Keratinocyte (primary cell): ENCODE measurements at places on chromosomes 16 and 17. TPM values are rescaled to one million over a fixed set of nuclear protein-coding genes. Genes with fewer than 3 reads are reported as not detected.

The PLEKHM1 gene
- 30.1 to 69.1 TPM (median 33.0 TPM) in 3 replicates for polyA plus RNA-seq

The CBX2 gene
- 1.7 to 2.3 TPM (median 1.8 TPM) in 3 replicates for polyA plus RNA-seq

The CCL5 gene
- 0.37 to 0.46 TPM (median 0.46 TPM) in 3 replicates for polyA plus RNA-seq

The LGALS9B gene
- 2.3 to 8.5 TPM (median 6.3 TPM) in 3 replicates for polyA plus RNA-seq

The FA2H gene
- 0.03 to 0.16 TPM (median 0.09 TPM) in 3 replicates for polyA plus RNA-seq

The TNFSF12 gene
- polyA plus RNA-seq = 0.39 to 1.5 TPM (median 1.0 TPM) in 3 replicates

GRCh38 chr16:3576211-3576610, 992 bp downstream of the NLRC3 start:
- no peak for DNase-seq

DNA sequence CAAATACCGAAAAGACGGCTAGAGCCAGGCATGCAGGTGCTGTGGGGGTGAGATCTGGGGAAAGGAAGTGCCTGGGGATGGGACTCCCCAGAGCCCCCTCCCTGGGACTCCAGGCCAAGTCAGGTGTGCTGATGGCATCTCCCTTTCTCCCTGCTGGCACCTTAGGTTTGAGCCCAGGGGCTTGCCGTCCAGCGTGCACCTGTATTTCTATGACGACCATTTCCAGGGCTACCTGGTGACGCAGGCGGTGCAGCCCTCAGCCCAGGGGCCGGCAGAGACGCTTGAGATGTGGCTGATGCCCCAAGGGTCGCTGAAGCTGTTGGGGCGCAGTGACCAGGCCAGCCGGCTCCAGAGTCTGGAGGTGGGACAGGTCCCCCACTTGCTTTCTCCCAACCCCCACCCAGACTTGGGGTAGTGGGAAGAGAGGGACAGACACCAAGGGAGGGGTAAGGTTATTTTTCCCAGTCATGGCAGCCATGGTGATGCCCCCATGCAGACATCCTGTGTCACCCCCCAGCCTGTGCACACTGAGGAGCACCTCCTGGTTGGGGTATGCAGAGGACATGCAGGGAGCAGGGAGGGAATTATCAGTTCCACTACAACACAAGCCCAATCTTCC, 11.1 kb downstream of the XYLT2 start:
- no peak for DNase-seq

DNA sequence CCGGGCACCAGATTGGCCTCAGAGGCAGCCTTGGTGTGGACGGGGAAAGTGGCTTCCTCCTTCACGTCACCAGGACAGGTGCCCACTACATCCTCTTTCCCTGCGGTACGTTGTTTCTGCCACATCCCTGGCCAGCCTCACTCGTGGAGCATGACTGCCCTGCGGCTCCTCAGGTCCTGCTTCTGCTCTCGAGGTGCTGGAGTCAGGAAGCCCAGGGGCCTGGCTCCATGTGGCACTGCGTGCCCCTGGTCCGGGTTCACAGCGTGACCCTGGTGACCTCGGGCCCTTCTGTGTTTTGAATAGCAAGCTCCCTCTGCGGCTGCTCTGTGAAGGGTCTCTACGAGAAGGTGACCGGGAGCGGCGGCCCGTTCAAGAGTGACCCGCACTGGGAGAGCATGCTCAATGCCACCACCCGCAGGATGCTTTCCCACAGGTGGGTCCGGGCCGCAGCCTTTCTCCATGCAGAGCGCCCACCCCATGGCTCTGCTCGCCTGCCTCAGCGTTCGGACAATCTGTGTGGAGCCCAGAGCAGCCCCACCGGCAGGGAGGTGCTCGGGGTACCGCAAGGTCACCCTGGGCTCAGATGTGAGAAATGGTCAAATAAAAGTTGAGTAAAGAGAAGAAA, 13.5 kb downstream of the RGS11 start:
- DNase-seq = no peak

GRCh38 chr16:67279296-67280089, at the start of gene PLEKHG4:
TSS of gene PLEKHG4 (plus strand) at chr16:67279532. CDS start at chr16:67280045, 513 bp downstream.
- no peak for DNase-seq

GRCh38 chr17:40157973-40158372, 17.6 kb downstream of the CASC3 start:
- no peak for DNase-seq

DNA sequence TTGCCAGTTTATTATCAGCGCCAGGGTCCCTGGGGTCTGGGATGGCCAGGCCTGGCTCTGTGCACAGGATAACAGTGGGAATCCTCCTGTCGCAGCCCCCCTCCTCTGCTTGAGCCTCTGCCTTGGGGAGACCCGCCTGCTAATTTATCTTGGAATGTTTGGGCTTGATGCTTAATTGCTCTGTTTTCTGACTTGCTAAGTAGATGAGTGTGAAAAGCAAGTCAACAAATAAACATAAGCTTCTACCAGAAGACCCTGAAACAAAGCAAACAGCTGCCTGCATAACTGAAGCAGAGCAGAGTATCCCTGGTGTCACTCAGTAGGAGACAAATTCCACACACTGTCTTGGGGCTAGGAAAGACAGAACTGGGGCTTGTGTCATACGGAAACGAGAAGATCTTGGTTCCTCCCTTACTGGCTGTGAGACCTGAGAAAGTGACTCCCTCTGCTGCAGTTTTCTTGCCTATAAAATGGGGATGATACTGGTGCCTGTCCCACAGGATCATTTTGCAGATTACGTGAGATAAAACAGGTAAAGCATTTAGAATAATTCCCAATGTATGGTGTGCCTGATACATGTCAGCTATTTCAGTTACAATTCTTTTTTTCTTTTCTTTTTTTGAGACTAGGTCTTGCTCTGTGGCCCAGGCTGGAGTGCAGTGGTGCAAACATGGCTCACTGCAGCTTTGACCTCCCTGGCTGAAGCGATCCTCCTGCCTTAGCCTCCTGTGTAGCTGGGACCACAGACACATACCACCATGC, 44.8 kb upstream of the IRX3 start:
- DNase-seq = no peak

DNA sequence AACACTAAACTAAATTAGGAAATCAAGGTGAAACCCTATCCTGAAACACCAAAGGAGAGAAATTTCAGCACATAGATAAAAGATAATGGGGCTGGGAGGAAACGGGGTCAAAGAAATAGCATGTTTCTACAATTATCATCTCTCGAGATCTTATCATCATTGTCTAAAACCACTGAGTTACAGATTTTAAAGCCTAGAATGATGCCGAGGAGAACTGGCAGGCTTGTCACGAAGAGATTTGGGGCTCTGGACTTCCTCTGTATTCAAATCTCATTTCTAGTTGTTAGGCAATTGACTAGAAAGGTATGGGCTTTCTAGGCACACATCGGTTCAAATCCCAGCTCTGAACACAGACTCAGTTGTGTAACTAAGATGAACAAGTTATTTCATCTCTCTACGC, 9.3 kb downstream of the PDZD9 start:
- no peak for DNase-seq

GRCh38 chr17:48004983-48005382, 32.6 kb downstream of the COPZ2 start:
- no peak for DNase-seq

- no peak for DNase-seq
Measured at GRCh38 chr17:17180141-17180603, 26.0 kb downstream of the PLD6 start.

GRCh38 chr16:1278477-1278876, 22.6 kb downstream of the TPSD1 start:
- no peak for DNase-seq

DNA sequence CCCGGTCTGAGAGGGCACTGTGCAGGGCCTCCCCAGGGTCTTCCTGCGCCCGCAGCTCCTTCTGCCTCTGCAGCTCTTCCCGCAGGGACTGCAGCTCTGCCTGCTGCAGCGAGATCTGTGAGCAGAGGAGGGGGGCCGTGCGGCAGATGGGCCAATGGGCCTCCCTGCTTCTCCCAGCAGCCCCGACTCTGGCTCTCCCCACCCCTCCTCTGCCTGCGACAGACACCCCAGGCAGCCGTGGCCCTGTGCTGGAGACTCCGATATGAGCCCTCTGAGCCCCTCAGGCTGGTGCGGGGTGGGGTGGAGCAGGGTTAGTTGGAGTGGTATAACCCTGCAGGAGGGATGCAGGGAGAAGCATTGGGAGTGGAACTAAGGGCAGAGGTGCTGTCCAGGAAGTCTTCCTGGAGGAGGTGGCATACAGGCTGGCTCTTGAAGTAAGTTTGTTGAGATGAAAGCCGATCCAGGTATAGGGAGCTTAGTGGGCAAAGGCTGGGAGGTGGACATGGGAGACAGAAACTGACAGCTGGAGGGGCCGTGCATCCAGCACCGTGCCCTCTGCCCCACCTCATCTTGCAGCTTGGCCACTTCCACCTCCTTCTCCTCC, 5.0 kb downstream of the THOC6 start:
- no peak for DNase-seq

DNA sequence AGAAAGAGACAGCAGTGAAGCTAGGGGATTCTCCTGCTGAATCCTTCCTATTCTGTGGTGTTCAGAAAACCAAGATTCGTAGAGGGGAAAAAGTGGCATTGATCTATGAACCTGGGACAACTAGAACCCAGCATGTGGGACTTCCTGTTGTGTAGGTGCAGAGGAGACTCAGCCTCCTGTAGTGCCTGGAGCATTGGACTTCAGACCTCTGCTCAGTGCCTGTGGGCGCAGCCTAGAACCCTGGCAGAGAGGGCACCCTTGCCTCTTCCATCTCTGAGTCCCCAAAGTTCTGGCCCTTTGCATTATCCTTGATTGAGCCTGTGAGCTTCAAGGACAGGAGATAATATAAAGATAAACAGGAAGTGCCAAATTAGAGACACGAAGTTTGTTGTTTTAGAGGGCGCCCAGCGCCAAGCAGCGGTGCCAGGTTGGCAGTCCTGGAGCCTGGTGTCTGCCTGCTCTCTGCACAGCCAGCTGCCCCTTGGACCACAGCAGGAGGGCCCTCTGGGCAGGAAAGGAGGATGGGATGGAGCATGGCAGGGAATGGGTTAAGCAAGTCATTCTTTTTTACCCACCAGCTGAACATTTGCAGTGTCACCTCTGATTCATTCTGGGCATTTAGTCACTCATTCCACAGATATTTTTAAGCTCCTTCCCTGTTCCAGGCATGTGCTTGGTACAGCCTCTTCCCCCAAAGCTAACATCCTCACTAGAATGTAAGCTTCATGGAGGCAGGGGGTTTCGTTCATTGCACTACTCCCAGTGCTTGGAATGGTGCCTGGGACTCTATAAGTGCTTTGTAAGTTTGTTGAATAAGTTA, 11.9 kb upstream of the SP6 start:
- peak; percentile 38 for DNase-seq

DNA sequence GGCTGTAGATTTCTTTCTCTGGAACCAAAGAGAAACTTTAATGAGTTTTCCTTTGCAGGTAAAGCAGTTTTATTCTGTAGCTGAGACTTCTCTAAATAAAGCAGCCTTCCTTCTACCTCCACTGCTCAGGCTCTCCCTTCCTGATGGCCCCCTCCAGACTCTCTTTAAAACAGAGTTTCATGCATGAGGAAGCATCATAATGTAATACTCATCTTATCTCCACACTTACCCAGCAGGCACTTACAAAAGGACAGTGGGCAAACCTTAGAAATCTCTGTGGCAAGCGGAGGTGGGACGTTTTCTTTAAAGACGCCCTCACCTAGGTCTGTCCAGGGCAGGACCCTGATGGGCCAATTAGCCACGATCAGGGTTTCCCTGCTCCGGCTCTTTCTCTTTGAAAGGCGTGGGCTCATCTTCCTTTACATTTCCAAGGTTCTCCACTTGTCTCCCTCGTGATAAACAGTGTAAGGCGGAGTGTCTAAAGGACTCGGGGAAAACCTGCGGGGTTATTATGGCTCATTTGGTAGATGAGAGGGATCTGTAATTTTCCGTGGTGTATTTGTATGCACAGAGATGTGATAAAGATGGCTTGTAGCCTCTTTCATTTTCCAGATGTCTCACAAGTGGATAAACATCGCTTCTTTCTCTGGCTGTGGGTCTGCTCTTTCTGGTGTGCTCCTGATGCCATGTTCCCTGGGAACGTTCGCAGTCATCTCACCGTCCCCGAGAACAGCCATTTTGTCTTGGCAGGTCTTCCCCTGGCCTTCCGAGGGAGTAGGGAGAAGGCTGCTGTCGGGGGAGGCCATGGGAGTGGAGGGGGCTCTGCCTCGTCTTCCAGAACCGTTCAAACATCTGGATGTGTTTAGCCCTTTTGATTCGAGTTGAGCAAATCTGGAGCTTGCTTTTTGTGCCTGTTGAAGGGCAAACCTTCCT, 239.0 kb downstream of the CCDC182 start:
- no peak for DNase-seq

GRCh38 chr16:65066651-65067050, 55.2 kb downstream of the CDH11 start:
- DNase-seq = no peak

DNA sequence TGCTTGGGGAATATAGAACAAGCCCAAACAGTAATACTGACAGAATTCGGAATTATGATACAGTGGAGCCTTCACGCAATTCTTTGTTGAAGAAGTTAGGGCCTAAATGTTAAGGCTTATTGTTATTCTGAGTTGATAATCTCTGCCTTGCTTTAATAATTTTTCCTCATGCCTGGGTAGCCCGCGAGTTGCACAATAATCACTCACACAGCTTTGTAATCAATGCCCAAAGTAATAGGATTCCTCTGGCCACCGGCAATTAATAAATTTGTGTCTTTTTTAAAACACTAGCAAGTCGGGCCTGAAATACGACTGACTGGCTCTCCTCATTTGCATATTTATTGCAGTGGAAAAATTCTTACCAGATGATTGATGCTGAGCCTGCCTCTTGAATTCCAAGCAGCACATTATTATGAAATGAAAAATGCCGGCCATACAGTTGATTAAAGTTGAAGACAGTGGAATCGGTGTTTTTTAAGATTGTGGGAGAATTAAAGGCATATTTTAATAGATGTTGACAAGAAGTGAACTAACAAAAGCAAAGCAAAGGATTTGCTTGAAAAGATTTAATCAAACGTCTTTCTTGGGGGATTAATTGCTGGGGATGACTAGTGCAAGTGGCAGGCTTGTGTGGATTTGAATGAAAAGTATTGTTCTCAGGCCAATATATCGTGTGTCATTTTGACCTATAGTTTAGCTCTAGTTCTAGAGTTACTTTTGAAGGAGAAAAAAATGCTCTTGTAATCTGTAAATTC, 30.2 kb downstream of the AATF start:
- no peak for DNase-seq

DNA sequence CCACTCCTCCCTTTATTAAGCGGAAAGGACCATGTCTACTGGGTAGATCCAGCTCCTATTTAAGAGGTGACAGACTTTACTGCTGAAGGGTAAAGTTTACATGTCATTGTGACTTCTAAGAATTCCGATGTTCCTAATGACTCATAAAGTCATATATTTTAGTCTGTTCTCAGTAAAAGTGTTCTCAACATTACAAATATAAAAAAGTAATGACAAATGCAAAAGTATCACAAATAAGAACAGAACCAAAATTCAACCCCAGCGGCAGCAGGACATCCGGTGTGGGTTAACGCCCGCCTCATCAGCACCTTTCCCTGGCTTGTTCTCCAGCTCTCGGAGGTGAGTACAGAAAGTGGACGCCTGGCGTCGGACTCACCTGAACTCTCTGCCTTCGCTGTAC, 6.8 kb downstream of the AXIN1 start:
- DNase-seq = no peak

DNA sequence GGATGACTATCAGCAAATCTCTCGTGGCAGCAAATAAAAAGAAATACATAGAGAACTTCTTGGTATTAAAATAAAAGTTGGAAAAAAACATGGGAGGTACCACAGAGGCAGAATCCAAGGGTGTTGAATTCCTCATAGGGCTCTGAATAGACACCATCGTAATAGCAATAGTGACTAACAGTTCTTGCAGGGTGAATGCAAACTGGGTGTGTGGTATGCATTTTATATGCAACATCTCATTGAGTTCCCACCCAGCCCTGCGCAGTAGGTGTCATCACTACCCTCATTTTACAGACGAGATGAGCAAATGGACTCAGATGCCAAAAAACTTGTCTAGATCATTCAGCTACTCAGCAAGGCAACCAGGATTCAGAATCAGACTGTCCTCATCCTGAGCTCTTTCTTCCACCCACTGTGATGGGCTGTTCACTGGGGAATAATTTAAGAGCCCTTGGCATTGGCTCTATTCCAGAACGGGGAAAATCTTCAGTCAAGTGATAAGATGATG, 354.6 kb upstream of the CDH11 start:
- DNase-seq = no peak
